ENCODE measurements at places on chromosomes 7 and 10.

GRCh38 chr10:86232644-86233043 is 134.0 kb downstream of the GRID1 start:
- DNase-seq = no peak

DNA sequence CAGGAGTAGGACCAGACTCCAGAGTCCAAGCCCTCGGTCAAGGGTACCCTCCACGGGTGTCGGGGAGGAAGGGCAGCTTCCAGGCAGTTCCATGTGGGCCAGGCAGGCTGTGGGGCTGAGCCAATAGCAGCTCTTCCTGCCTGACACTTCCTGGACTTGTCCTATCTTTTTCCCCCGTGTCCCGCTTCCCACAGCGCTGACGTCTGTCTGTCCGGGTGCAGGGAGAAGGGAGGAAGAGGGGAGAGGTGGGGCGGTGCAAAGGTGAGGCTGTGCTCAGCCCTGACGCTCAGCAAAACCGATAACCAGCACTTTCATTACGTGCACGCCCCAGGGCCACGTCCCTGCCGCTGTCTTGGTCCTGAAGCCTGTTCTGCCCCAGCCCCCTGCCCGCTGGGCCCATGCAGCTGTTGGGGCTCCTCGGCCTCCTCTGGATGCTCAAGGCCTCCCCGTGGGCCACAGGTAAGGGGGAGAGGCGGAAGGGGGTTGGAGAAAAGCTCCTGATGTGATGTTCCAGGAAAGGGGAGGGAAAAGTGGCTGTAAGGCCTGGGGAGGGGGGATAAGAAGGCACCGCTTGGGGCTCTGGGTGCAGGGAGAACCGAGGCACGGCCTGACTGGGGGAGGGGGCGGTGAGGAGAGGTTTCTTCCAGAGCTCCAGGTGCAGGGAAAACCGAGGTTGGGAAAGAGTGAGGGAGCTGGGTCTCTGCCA is at the start of gene MUC3A:
Gene MUC3A, plus strand, starts transcription at position 308 of the 706 bp plus-strand sequence. Its CDS starts 91 bp downstream, at position 399.
- no peak for DNase-seq

- no peak for DNase-seq
Measured at GRCh38 chr7:10918093-10918590, 55.5 kb upstream of the PHF14 start.

- no peak for DNase-seq
Measured at GRCh38 chr10:62911210-62911963, 95.2 kb upstream of the EGR2 start.

- DNase-seq = no peak
Measured at GRCh38 chr7:138892812-138893211, 88.4 kb downstream of the KIAA1549 start.

GRCh38 chr10:17454161-17455014 is at the start of gene ST8SIA6:
Gene ST8SIA6 (minus strand): TSS chr10:17454595. CDS start chr10:17454255, 340 bp downstream.
- peak; percentile 48 for DNase-seq

DNA sequence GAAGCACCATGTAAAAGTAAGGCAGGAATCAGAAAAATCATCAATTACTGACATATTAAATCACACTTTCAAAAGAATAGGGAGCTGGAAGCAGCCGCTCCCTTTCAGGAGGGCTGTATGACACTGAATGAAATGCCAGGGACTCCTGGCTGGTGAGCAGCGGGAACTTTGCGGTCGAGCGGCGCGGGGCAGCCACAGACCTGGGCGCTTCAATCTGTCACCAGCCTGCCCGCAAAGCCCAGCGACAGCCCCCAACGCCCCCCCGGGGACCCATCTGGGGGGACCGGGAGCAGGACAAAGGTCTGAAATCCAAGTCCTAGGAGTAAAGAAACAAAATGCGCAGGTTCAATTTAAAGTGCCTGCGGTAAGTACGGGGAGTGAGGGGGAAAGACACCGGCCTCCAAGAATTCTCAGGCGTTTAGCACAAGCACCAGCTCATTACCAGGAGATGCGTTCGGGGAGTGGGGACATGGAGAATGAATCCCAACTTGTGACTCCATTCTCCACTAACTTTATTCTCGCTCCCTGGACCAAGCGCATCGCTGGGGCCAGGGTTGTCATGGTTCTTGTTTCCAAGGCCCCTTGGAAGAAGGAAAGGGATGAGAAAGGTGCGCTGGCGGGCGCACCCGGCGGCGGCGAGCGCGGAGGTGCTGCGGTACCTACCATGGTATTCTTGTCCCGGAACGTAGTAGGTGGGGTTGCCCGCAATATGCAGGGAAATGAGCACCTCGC is 824 bp downstream of the RELN start:
- DNase-seq = peak; percentile 2

DNA sequence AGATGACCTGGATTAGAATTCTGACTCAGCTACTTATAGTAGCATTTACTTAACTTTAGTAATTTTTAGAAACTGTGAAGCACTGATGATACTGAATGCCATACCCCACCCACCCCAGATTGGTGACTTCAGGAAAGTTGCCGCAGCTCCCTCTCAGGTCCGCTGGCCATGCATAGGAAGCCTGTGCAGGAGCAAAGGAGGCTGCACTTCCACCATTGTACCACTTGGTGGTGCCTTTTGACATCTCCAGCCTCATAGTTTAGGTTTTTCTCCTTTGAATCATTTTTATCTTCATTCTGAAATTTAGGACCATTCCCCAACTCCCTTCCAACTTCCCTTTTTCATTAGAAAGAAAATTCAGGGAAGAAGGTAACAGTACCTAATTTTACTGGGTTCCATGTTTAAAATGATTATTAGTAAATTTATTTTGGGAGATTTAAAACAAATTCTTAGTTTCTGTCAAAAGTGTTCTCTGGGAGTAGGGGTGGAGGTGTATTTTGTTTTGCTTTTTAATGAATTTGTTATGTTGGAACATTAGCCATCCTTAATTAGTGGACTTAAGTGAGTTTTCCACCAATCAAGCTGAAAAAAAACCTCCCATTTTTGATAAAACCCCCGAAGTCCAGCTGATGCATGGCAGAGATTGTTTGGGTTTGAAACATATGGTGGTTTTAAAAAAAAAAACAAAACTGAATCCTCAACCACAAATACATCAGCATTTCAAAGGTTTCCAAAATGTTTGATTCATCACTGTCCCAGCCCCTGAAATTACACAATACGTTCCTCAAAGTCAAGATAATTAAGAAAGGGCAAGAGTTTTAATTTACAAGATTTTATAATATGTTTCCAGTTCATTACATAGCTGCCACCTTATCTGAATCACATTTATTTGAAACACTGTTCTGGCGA is 109.6 kb downstream of the WNT2 start:
- peak; percentile 69 for DNase-seq

- no peak for DNase-seq
Measured at GRCh38 chr10:114773197-114773532, 48.4 kb upstream of the FHIP2A start.

- no peak for DNase-seq
Measured at GRCh38 chr10:80463868-80464267, 9.8 kb downstream of the TSPAN14 start.

DNA sequence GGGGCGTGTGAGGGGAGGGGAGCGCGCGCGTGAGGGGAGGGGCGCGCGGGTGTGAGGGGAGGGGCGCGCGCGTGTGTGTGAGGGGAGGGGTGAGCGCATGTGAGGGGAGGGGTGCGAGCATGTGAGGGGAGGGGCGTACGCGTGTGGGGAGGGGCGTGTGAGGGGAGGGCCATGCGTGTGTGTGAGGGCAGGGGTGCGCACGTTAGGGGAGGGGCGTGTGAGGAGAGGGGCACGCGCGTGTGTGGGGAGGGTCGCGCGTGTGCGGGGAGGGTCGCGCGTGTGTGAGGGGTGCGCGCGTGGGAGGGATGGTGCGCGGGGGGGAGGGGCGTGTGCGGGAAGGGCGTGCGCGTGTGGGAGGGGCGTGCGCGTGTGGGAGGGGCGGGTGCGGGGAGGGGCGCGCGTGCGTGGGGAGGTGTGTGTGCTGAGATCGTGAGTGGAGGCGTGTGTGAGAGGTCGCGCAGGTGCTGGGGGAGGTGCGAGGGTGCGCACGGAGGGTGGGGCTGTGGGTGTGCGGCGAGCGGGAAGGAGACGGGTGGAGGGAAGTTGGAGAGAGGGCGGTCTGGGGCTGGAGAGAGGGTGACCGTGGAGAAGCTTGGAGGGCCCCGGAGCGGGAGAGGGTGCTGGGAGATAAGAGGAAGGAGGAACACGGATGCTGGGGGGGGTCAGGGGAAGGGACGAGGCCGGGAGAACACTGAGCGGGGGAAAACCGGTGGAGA is 19.7 kb downstream of the MXI1 start:
- DNase-seq = peak; percentile 60

- peak; percentile 46 for DNase-seq
Measured at GRCh38 chr10:119859420-119860258, 13.0 kb downstream of the MCMBP start.

DNA sequence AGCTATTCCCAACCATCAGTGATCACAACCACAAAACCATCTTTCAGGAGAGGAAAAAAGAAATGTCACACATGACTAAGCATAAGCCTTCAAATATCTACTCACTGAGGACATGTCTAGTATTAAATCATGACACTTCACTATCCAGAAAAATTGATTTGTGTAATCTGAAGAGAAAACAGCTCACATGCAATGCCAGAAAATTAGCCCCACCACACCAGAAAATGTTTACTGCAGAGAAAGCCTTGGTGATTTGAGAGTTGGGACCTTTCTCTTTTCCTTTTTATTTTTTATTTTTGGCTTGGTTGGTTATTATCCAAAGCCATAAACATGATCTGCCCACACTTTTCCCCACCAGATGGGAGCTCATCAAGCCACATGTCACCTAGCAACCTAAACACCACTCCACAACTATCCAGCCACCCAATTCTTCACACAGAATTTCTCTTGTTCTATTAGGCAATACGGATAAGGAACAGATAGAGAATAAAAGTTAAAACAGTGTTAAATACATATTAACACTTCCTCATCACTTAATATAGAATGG is 3.1 kb downstream of the PARD3 start:
- DNase-seq = no peak

DNA sequence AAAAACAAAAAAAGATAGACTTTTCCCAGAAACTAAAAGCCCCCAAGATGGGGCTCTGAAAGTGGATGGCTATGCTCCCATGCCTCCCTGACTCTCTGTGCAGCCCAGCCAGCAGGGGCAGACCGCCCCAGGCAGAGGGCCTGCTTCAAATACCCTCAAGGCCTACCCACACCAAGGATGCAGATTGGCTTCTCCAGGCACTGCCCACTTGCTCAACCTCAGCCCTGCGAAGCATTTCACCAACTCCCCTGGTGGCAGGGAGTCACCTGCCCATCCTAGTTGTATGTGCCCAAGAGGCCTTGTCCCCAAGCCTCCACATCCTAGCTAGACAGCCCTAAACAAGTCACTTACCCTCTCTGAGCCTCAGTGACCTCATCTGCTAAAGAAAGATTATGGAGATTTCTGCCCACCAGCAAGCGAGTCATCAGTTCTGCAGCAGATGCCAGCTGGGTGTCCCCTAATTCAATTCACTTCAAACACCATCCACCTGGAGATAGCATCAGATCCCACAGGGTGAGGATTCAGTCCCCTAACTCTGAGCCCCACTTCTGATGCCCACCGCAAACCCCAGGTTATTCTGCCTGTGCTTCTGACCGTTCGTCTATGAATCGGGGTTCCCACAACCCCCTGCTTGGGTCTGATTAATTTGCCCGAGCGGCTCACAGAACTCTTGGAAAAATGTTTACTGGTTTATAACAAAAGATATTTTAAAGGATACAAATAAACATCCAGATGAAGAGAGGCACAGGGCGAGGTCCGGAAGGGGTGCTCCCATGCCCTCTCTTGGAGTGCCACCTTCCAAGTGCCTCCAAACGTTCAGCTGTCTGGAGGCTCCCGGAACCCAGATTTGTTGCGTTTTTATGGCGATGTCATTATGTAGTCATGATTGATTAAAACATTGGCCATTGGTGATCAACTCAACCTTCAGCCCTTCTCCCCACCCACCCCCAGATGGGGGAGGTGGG is 18.6 kb upstream of the ZMIZ1 start:
- peak; percentile 43 for DNase-seq
